HFF-Myc (cell line): ENCODE measurements at places on chromosomes 16 and 17.

- no peak for DNase-seq
These were observed 5.8 kb downstream of the TMEM231 start for GRCh38 chr16:75550211-75550662.

GRCh38 chr16:1221628-1222552 lies 3.2 kb downstream of the TPSG1 start:
- DNase-seq: no peak

DNA sequence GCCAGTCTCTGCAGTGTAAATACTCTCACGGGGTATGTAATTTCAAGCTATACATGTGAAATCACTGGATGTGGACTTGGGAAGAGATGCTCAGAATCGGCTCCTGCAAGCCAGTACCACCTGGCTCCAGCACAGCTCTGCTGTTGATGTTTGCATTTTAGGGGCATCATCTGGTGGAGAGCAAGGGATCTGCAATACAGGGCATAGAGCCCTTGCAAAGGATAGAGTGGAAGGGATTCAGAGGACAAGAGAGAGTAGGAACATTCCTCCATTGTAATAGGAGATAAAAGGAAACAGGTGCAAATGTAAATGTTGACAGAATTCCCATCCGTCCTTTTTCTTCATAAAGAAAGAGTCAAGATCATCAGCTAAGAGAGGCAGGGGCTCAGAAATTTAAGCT lies 184.1 kb downstream of the PMP22 start:
- no peak for DNase-seq

GRCh38 chr17:64190472-64190871 lies 60.5 kb upstream of the ERN1 start:
- DNase-seq: no peak

DNA sequence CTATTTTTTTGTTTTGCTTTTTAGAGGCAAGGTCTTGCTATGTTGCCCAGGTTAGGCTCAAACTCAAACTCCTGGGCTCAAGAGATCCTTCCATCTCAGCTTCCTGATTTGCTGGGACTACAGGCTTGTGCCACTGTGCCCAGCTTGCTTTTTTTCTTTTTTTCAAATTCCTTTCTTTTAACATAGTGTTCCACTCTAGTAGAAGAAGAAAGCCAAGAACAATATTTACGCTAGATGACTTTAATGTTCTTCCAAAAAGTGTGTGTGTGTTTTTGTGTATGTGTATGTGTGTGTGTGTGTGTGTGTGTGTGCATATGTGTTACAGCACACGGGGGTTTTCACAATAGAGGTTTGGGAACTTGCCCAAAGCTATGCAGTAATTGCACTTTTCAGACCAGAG lies 10.7 kb upstream of the UMOD start:
- DNase-seq: no peak

DNA sequence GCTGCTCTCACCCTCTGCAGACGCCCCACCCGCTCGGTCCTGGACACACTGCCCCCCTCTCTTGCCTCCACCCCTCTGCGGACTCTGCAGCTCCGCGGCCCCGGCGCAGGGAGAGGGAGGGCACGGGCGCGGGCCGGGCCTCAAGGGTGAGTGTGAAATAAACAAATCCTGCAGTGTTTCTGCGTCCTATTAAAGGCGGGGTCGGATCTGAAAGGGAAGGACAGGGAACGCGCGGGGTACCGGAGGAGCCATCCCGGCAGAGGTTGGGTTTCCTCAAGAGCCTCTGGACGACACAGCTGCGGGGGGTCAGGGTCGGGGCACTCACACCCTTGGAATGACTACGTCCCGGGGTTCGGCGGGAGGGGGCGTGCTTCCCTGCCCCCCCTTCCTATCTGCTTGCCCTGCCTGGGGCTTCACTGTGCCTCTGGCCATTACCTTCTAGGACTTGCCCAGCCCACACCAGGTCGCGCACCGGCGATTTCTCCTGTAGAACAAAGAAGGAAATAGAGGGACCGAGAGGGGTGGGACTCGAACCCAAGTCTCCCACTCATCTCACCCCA lies 466 bp upstream of the HSF4 start:
- DNase-seq: no peak
